Astrocyte (in vitro differentiated cells and primary cell): ENCODE measurements at places on chromosomes 5 and 9. TPM values are rescaled to one million over a fixed set of nuclear protein-coding genes. Genes with fewer than 3 reads are reported as not detected.

Gene PCDH1
- 9.1 and 11.5 TPM in 2 replicates for total RNA-seq

DNA sequence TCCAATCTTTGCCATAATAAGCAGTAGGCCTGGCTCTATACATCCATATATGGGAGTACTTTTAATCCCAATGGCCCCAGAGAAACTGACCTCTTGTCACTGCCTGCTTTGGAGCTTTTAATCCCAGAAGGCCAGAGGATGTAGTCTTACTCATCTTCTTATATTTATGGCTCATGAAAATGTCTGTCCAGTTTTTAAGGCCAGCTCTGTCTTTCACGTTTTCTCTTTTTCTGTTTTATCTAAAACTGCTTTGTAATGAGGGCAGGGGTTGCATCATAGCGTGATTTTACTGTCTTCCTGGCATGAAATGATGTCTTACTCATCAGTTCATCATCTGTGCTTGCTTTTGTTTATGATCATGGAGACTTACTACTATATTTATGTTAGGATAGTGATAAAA, 1094.9 kb downstream of the MAT2B start:
- DNase-seq = peak; percentile 17
- no peak overlapping the region for H3K4me3 ChIP-seq
- H3K27ac ChIP-seq = no peak overlapping the region
- H3K36me3 ChIP-seq = no peaks in the 10 kb centered on the region
- no peaks in the 10 kb centered on the region for H3K4me1 ChIP-seq
- H3K27me3 ChIP-seq = no peaks in the 10 kb centered on the region

GRCh38 chr5:16577677-16578076, 39.1 kb downstream of the RETREG1 start:
- DNase-seq = no peak
- H3K4me1 ChIP-seq = peaks cover 28% of the 10 kb centered on the region
- H3K27ac ChIP-seq = no peak overlapping the region
- no peak overlapping the region for H3K4me3 ChIP-seq
- no peaks in the 10 kb centered on the region for H3K36me3 ChIP-seq

GRCh38 chr5:76471406-76471805, 68.3 kb downstream of the IQGAP2 start:
- no peak overlapping the region for H3K27ac ChIP-seq
- H3K4me1 ChIP-seq = no peaks in the 10 kb centered on the region
- no peak for DNase-seq
- H3K36me3 ChIP-seq = no peaks in the 10 kb centered on the region
- H3K27me3 ChIP-seq = no peaks in the 10 kb centered on the region

DNA sequence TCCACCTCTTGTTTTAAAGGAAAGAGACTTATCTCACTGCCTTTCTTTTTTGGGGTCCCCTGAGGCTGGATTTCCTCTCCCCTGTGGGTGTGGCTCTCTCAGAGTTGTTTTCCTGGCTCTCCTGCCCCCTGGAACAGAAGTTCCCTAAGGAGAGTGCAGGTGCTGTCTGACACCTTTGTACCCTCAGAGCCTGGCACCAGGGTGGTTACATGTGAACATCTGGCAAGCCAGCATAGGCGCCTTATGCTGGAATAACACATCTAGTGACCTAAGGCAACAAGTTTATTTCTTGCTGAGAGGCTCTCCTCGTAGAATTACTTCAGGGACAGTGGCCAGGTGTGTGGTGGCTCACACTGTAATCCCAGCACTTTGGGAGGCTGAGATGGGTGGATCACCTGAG, 172.9 kb upstream of the PTCH1 start:
- no peaks in the 10 kb centered on the region for H3K4me1 ChIP-seq
- H3K27me3 ChIP-seq = peaks cover 1% of the 10 kb centered on the region
- no peak overlapping the region for H3K27ac ChIP-seq
- H3K36me3 ChIP-seq = no peaks in the 10 kb centered on the region
- no peak overlapping the region for H3K4me3 ChIP-seq

DNA sequence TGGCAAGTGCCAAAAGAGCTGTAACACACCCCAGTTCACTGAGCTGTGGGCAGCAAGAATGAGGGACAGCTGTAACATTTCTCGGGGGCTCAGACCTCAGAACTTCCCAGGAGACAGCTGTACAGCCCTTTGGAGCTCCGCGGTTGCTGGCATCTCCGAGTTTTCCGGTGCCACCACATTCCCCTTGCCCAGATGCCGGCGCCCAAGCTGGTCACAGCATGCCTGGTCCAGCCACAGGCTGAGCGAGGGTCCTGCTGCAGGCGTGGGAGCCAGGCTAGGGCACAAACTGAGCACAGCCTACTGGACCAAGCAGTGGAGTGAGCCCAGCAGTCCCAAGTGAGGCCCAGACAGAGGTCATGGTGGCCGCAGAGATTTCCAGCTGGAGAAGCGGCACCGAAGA, 797.7 kb upstream of the EDIL3 start:
- H3K36me3 ChIP-seq = no peaks in the 10 kb centered on the region
- H3K4me1 ChIP-seq = no peaks in the 10 kb centered on the region
- H3K27ac ChIP-seq = no peak overlapping the region
